Activated CD4-positive, CD25-positive, alpha-beta regulatory T cell treated with anti-CD3 and anti-CD28 coated beads, Interleukin-2, amount 50 U/mL, for 24 hours (primary cell): ENCODE measurements at places on chromosomes 1 and 21.

- ATAC-seq: no peak
These were observed 185.8 kb downstream of the PCP4 start for GRCh38 chr21:40053007-40053406.

DNA sequence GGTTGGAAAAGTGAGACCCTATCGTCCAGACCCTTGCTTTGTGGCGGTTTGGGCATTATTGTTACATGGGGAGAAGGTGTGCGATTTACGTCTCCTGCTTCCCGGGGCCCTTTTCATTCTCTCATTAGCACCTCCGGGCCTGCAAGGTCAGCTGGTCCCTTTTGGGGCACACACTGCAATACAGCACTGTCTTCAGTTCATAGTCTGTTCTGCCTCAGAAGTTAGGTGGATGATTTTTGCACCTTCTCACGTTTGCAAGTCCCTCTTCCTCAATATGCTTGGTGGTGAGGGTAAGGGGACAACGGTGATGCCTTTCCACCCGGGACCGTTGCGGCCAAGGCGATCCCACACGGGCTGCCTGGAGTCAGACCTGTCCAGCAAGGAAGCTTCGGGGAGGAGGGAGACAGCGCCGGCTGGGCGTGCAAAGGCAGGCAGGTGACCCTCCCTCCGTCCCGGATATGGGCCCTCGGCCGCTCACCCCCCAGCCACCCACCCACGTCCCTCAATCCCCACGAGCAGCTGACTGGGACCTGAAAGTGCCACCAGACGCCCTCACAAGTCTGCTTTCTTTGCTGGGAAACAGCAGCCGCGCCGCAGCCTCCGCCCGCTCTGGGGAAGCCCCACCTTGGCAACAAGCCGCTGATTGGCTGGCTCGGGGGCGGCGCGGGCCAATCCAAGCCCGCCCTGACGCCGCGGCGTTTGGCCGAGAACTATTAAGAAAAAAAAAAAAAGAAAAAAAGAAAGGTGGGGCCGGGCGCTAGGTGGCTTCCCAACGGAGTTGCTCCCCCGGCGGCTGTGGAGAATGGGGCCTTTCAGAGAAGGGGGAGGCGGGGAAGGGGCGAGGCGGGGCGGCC is 21.7 kb downstream of the BTG2 start:
- peak; percentile 93 for ATAC-seq

DNA sequence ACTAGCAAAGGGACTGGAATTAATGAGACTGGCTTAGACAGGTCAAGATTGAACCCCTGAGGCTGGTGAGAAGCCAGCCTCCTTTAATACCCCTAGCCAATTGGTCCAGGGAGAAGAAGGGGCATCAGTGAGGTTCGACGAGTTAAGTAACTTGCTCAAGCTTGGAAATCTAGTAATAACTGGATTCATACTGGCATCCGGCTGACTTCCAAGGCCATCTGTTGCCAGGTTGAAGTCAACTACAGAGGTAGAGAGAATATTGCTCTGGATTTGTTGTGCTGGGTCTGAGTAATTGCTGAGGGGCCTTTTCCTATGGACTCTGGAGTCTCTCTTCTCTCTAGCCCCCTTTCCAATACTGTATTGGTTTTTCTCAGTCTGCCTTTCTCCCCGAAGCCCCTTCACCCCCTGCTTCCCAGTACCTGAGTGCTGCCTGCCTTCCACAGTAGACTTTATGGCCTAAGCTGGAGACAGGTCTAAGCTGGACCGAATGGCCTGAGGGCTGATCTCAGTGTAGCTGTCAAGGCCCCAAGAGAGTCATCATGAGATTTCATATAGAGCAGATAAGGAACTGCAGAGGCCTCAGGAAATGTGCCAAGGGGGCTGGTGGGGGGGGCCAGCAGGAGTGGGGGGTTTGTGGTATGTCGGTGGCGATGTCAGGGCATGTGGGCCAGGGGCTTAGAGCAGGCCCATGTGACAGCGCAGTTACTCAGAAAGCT is 42.4 kb upstream of the IL19 start:
- no peak for ATAC-seq

DNA sequence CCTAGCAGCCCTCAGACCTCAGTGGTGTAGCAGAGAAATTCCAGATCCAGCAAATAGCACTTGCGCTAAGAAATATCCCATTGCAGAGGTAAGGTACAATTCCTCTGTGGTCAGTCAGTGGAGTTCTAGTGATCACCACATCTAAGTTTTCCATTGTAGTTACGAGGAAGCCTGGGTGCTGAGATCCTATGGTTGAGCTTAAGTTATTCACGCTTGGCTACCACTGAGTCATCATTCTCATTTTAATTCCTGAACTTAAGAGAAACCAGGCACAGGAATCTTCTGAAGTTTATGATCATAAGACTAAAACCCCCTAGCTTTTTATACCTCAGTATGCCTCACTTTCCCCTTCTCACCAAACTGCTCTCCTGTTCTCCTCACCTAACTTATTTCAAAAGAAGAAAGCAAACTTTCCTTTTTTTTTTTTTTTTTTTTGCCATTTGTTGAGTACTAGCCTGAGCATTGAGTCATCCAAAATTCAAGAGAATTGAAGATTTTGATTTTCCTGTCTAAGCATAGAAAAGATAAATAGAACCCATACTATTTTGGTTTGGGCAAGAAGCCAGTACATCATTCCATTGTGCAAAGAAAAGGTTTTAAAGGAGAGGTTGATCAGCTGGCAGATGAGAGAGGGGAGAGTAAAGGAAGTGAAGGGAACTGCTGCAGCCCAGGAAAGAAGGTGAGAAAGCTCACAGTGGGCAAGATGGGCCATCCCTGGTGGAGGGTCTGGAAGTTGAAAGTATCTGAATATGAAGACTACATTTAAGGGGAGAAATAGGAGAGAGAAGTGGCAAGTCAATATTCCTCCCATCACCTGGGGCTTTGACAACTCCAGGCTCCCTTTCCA is 39.9 kb downstream of the SERBP1 start:
- ATAC-seq: no peak
